ENCODE measurements at places on chromosomes 16 and 17.

- H3K36me3 ChIP-seq: no peaks in the 10 kb centered on the region
- H3K4me3 ChIP-seq: no peak overlapping the region
- no peaks in the 10 kb centered on the region for H3K27me3 ChIP-seq
- no peak for DNase-seq
Measured at GRCh38 chr17:882827-883585, 96.6 kb downstream of the NXN start.

DNA sequence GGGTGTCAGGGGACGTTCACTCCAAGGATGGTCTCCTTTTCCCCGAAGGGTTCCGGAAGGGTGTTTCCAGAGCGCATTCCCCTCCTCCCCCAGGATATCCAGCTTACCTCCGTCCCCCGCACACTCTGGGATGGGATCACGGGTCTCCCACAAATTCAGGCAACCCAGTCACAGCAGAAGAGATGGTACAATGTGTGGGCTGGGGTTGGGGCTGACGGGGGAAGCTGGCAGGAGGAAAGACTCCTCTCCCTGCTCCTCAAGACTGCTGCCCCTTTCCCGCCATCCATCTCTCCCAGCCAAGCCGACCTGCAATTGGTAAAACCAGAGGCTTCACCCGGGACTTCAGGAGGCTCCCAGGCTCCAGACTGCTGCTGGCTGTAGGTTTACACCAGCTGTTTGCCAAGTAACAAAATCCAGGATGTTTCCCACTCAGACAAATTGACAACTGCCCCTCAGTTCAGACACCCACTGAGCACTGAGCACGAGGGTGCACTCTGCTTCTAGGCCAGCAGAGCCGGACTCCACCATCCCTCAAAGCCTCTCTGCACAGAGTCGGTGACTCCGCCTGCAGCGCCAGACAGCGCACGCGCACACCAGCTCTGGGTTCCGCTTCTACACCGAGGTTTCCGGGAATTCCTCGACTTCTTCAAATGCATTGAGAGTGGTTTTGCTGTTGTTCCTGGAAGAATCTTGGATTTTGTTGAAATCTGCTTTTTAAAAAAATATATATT lies 37.7 kb downstream of the ASPA start:
- H3K27ac ChIP-seq: no peak overlapping the region
- H3K4me1 ChIP-seq: no peaks in the 10 kb centered on the region
- no peak for DNase-seq

DNA sequence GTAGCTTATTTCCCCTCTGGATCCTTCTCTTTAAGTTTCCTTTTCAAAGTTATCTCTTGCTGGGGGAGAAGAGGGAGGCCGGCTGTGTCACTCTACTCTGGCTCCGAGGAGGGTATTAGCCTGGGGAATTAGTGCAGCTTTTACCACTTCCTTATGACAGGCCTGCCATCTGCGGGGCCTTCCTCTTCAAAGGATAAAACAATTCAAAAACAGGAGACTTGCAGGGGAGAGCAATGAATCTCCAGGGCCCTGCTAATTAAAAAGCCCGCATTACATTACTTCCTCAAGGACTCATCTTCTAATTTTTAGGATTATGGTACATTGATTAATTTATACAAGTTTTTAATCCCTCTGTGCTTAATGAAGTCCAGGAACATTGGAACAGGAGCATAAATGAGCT lies 190.9 kb upstream of the CDH5 start:
- H3K27ac ChIP-seq: no peak overlapping the region
- H3K4me3 ChIP-seq: no peak overlapping the region
- no peak for DNase-seq
- H3K4me1 ChIP-seq: no peaks in the 10 kb centered on the region

DNA sequence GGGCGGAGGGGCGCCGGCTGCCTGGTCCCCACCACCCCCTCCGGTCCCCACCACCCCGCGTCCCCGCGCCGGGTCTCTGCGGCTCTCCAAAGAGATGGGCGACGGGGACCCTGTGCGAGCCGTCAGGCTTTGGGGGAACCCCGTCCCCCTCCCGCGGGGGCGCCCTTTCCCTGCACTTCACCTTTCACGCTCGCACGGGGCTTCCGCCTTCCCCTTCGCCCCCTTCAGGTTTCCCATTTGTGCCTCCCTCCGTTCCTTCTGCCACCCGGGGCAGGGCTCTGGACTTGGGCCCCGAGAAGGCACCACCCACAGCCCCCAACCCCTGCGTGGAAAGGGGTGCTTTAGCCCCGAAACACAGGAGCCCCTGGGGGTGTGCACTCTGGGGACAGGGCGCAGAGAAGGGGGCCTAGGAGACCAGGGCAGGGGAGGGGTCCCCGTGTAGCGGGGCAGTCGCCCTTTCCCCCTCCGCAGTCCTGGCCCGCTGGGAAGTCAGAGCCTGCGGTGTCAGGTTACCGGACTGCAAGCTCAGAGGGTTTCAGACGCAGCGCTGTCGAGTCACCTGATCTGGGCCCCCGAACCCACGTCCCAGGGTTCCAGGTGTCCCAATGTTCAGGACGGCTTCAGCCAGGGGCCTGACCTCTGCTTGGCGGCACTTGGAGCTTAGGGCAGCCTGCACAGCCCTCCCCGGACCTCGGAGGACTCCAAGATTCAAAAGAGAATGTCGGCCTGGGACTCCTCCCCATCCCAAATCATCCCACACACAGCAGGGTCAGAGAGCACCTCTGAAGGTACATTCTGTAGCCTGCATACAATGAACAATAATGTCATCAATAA lies 6.7 kb upstream of the CCDC92B start:
- H3K4me3 ChIP-seq: no peak overlapping the region
- DNase-seq: no peak
- peaks cover 11% of the 10 kb centered on the region for H3K27me3 ChIP-seq
- no peaks in the 10 kb centered on the region for H3K36me3 ChIP-seq

DNA sequence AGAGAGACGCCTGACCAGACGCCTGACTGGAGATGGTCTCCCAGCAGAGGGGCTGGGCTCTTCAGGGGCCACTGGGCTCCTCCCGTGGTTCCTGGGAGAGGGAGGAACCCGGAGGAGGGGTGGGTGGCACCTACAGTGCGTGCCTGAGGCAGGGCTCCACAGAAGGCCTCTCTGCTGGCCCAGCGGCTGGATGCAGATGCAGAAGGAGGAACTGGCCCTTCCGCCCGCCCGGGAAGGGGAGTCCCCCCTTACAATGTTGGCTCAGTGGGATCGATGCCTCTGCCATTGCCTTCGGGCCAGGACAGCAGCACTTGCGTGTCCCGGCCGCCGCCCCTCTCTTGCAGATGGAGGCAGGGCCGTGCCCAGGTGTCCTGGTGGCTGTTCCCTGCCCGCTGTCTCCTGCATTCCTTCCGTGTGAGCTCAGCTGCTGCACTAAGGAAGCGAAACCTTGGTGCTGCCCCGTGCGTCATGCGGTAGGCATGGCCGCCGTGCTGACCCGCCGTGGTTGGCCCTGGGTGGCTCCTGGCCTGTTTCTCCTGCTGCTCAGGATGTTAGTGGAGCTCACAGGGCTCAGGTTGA lies 15.1 kb downstream of the BAIAP2 start:
- no peaks in the 10 kb centered on the region for H3K27me3 ChIP-seq
- H3K4me1 ChIP-seq: peaks cover 41% of the 10 kb centered on the region
- peak overlapping the region; percentile 90 for H3K27ac ChIP-seq

DNA sequence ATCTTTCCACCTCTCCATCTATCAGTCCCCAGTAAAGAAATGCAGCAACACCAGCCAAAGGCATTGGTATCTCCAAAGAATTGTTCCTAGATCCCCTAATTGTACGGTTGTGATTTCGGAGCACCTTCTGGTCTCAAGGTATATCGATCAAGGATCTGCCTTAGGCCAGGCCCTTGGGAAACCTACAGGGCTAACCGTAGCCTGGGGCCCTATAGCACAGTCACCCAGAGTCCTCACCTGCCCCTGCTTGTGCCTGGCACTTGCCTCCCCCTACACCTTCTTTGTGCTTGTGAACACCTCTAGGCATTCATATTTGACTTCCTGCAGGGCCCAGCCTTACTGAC lies 16.8 kb upstream of the AURKB start:
- DNase-seq: no peak
- peaks cover 4% of the 10 kb centered on the region for H3K36me3 ChIP-seq
- no peak overlapping the region for H3K4me3 ChIP-seq
- peaks cover 10% of the 10 kb centered on the region for H3K4me1 ChIP-seq

DNA sequence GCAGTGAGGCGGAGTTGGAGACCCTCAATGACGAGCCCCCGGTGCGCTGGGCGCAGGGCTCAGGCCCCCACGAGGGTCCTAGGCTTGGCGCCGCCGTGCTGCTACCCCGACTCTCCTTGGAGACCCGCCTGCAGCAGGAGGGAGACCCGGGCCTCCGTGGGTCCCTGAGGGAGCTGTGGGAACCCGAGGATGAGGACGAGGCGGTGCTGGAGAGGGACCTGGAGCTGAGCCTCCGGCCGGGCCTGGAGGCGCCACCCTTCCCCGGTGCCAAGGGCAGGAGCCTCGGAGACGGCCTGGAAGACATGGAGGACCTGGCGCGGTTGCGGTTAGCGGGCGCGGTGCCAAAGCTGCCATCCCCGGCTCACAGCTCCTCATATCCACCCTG lies 2.3 kb downstream of the MYO15B start:
- H3K4me3 ChIP-seq: peak overlapping the region; percentile 65
- H3K27me3 ChIP-seq: no peaks in the 10 kb centered on the region
- no peak for DNase-seq
- H3K4me1 ChIP-seq: peaks cover 10% of the 10 kb centered on the region
- no peak overlapping the region for H3K27ac ChIP-seq
- H3K36me3 ChIP-seq: no peaks in the 10 kb centered on the region

DNA sequence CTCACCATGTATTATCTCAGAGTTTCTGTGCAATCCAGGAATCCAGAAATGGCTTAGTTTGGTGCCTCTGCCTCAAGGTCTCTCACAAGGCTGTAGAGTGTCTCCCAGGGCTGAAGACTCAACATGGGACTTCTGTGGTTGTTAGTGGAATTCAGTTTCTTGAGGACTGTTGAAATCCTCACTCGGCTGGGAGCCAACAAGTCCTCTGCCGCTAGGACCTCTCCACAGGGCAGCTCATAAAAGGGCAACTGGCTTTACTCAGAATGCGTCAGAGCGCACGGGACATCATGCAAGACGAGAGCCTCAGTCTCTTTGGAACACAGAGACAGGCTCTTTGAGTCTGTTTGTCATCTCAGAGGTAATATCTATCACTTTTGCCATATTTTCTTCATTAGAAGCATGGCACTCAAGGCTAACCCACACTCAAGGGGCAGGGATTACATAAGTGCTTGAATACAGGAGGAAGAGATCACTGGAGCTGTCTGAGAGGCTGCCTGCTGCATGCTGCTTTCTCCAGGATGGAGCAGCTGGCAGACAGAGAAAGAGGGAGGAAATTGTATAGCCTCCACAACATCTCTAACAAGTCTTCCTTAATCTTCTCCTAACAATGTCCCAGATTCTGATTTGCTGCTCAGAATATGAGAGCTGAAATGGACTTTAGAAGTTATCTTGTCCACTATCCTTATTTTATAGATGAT lies 97.5 kb upstream of the ASIC2 start:
- DNase-seq: no peak
- no peak overlapping the region for H3K4me3 ChIP-seq
- H3K27ac ChIP-seq: no peak overlapping the region
- H3K27me3 ChIP-seq: no peaks in the 10 kb centered on the region
- no peaks in the 10 kb centered on the region for H3K4me1 ChIP-seq

DNA sequence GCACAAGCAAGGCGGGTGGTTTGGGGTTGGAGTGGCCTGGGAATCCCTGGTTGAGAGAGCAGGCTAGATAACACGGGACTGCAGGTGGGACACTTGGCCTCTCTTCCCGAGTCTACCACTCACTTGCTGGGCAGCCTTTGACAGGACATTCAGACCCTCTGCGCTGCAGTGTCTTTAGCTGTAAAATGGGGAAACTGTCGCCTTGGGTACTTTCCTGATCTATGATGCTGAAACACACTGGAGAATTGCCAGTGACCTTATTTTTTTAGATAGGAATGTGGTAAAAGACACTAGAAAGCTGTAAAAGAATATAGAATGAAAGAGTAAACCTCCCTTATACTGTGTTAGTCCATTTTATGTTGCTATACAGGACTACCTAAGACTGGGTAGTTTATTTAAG lies 30.5 kb downstream of the KSR1 start:
- no peak overlapping the region for H3K27ac ChIP-seq
- no peak overlapping the region for H3K4me3 ChIP-seq
- H3K27me3 ChIP-seq: no peaks in the 10 kb centered on the region
- no peaks in the 10 kb centered on the region for H3K36me3 ChIP-seq
- no peak for DNase-seq

DNA sequence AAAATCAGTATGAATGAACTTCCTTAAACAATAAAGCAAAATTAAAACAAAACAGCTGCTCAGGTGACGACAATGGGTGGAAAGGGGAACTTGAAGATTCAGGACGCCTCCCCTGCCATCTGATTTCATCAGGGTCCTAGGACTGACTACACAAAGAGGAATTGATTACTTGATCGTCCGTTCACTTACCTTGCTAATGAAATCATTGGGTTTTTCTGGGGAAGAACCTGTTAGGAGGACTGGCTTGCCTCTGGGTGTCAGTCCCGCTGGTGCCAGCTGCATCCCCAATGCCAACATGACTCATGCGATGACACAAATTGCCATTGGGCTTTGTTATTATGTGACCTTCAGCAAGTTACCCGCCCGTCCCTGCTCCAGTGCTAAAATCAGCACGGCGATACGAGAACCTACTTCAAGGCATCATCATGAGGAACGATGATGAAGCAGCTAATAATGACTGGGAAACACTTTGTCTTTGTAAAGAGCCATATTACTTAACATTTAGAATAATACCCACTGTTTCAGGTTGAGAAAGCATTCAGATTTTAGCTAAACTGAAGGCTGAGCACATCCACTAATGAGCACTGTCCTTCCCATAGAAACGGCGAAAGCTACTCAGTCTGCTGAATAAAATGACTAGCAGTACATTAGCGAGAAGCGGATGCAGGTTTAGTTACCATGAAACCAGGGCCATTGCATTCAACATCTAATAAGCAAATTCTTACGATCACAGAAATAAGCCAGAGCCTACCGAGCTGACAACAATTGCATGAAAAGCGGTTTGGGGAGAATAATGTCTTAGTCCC lies 139.4 kb downstream of the ZFHX3 start:
- DNase-seq: peak; percentile 53
- H3K27ac ChIP-seq: no peak overlapping the region
- H3K36me3 ChIP-seq: no peaks in the 10 kb centered on the region

DNA sequence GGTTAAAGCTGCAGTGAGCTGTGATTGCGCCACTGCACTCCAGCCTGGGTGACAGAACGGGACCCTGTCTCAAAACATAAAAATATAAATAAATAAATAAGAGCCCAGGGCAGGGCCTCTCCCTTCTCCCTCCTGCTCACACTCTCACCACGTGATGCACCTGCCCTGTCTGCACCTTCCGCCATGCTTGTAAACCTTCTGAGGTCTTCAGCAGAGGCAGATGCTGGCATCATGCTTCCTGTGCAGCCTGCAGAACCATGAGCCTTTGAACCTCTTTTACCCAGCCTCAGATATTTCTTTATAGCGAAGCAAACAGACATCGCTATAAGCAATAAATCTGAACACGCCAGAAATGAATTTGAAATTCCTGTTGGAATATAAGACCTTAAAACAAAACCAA lies 48.5 kb downstream of the HNF1B start:
- no peaks in the 10 kb centered on the region for H3K36me3 ChIP-seq
- no peak overlapping the region for H3K4me3 ChIP-seq
- H3K27ac ChIP-seq: no peak overlapping the region
- no peaks in the 10 kb centered on the region for H3K4me1 ChIP-seq

All from PC-3 (cell line).